G401 (cell line): ENCODE measurements at places on chromosomes 16 and 17. TPM values are rescaled to one million over a fixed set of nuclear protein-coding genes. Genes with fewer than 3 reads are reported as not detected.

DNA sequence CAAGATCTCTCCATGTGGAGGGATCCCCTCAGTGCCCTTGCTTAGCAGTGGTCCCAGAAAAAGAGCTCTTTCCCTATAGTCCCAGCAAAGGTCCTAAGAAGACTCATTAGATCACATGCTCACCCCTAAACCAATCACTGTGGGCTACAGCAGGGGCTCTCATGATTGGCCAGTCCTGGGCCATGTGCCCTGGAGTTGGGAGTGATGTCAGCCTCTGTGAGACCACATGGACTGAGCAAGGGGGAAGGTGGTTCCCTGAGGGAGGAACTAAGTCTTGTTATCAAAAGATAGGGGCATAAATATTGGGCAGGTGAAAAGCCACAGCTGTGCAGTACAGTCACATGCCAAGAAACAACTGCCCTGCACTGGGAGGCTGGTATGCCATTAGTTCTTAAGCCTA is 51.3 kb downstream of the SCNN1B start:
- DNase-seq, result no peak

DNA sequence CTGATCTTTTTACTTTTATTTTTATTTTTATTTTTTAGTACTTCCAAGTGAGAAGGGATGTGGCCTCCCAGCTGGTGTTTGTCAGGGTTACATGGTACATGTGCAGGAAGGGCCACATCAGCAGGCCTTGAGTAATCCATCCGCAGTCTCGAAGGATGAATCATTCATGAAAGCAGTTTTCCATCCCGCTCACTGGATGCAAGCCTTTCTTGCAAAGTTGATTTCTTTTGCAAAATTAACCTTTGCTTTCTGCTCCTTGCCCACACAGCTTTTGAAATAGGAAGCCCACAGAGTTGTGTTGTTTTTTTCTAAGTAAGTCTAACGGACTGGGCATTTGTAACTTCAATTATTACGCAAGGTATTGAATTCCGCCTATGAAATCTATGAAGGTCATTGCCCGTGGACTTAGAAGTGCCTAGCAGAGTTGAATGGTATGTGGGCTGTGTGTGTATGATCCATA is 157.4 kb downstream of the PRKCA start:
- DNase-seq, result peak; percentile 14

DNA sequence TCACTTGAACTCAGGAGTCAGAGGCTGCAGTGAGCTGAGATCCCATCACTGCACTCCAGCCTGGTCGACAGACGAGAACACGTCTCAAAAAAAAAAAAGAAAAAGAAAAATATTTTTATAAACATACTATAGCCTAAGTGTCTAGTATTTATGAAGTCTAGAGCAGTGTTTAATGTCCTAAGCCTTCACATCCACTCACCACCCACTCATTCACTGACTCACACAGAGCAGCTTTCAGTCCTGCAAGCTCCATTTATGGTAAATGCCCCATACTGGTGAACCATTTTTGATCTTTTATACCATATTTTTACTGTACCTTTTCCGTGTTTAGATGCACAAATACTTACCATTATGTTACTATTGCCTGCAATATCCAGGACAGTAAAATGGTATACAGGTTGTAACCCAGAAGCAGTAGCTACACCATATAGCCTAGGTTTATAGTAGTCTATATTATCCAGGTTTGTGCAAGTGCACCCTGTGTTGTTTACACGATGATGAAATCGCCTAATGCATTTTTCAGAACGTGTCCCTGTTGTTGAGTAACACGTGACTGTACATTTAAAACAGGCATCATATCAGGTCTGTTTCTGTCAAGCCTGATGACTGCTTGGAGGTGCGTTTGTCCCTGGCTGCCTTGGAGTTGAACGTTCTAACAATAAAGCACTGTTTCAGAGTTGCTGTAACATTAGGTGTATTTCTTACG is 10.1 kb downstream of the NUDT7 start:
- DNase-seq, result no peak

- DNase-seq, result peak; percentile 52
These were observed 204.2 kb upstream of the KCNJ16 start for GRCh38 chr17:69870751-69871199.

- DNase-seq, result no peak
These were observed 18.4 kb downstream of the FA2H start for GRCh38 chr16:74756203-74756602.

- DNase-seq, result no peak
These were observed 44.4 kb downstream of the TUBD1 start for GRCh38 chr17:59848385-59848668.

GRCh38 chr16:66832661-66833305 is 2.0 kb upstream of the NAE1 start:
- no peak for DNase-seq

- DNase-seq, result no peak
These were observed 48.7 kb downstream of the TENT4B start for GRCh38 chr16:50201787-50202186.

- DNase-seq, result no peak
These were observed 11.2 kb downstream of the ZNF771 start for GRCh38 chr16:30418350-30419181.

- DNase-seq, result no peak
These were observed 9.8 kb downstream of the SLC35B1 start for GRCh38 chr17:49698005-49698404.

- DNase-seq, result no peak
These were observed 605.6 kb upstream of the CDH5 start for GRCh38 chr16:65760874-65761273.

DNA sequence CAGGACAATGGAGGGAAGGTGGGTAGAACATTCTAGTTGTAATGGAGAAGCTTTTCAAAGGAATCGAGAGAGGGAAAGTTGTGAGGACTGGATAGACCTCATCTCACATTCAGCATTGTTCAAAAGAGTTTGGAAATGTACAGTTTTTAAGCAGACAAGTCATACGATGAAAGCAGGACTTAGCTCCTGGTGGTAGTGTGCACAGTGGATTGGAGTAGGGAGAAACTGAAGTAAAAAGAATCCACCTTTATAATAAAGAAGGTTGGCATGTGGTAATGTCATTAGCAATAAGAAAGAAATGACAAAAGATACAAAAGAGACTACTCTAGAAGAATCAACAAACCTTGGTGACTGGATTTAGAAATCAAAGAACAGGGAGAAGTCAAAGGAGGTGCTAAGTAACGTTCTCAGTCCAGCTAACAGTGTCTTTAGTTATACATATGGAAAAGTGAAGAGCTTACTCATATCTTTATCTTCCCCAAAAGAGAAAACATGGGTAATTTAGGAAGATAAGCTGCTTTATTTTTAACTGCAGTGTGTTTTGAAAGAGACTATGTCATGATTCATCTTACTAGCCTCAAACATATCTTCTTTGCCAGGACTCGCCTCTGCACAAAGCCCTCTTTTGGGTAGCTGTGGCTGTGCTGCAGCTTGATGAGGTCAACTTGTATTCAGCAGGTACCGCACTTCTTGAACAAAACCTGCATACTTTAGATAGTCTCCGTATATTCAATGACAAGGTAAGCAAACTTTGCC is 18.7 kb upstream of the EVI2A start:
- no peak for DNase-seq

DNA sequence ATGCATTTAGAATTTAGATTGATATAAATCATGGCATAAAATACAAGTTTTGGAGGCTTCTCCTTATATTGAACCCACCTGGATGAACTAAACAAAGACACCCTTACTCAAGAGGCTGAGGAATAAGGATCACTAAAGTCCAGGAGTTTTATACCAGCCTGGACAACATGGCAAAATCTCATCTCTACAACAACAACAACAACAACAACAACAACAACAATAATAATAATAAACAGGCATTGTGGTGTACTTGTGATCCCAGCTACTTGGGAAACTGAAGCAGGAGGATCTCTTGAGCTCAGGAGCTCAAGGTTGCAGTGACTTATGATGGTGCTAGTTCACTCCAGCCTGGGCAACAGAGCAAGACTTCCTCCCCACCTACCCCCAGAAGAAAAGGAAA is 558.0 kb downstream of the TOX3 start:
- no peak for DNase-seq

DNA sequence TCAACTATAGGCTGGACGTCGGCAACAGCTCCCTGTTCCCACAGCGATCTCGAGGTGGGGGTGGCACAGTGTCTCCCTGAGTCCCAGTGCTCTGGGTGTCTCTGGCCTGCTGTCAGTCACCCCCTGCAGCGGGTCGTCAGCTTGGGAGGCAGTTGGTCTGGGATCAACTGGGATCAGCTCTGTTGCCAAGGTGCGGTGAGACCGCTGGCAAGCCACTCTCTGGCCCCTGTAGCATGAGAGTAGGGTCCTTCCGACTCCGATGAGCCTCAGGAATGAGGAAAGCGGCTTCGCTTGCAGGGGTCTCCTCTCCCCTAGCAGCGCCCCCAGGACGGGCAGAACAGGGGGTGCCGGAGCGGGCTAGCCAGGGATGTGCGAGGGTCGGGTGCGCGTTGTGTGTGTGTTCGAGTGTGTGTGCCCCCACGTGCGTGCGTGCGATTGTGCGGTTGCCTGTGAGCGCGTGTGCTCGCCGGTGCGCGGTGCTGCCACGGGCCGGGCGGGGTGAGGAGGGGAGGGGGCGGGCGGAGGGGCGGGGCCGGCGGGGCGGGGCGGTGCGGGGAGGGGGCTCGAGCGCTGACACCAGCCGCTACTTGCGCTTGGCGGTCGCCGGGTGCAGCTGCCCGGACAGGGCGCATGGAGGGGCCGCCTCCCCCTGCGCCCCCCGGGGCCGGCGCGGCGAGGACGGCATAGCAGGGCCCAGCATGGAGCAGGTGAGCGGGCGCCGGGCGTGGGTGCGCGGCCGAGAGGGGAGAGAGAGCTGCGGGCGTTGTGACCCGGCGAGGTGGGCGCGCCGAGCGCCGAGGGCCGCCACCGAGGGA is 9.4 kb upstream of the ARHGAP23 start:
- DNase-seq, result peak; percentile 45

DNA sequence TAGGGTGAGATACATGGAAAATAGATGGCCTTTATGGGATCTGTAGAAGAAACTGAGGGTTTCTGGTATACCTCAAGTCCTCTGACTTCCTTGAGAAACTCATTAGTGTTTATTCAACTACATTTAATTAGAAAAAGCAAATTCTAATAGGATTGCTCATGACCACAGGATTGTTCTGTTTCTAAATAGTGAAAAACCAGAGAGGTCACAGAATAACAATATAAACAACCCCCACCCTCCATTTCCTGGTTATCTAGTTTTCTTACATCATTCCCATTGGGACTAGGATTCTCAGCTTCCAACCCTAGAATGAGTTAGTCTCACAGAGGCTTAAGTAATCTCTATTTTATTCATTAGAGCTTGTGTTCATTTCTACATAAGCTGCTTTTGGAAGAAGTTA is 30.0 kb downstream of the SF3B3 start:
- DNase-seq, result no peak

The QRICH2 gene
- total RNA-seq, result 0.47 and 1.4 TPM in 2 replicates

The MIEF2 gene
- total RNA-seq, result 20.5 and 22.0 TPM in 2 replicates

The HNF1B gene
- total RNA-seq, result not detected in 2 replicates

The KCTD19 gene
- 0.37 and 0.51 TPM in 2 replicates for total RNA-seq

The ANKRD11 gene
- 42.6 and 55.3 TPM in 2 replicates for total RNA-seq
